CD4-positive, alpha-beta T cell (primary cell): ENCODE measurements at places on chromosomes 4 and X.

- no peak for DNase-seq
- no peaks in the 10 kb centered on the region for H3K27me3 ChIP-seq
- no peak overlapping the region for H3K4me3 ChIP-seq
- no peaks in the 10 kb centered on the region for H3K36me3 ChIP-seq
- H3K27ac ChIP-seq: no peak overlapping the region
These were observed 8.8 kb downstream of the CHST7 start for GRCh38 chrX:46582325-46582724.

- H3K27ac ChIP-seq: no peak overlapping the region
- H3K27me3 ChIP-seq: no peaks in the 10 kb centered on the region
These were observed 142.5 kb upstream of the PJA1 start for GRCh38 chrX:69307756-69308155.

DNA sequence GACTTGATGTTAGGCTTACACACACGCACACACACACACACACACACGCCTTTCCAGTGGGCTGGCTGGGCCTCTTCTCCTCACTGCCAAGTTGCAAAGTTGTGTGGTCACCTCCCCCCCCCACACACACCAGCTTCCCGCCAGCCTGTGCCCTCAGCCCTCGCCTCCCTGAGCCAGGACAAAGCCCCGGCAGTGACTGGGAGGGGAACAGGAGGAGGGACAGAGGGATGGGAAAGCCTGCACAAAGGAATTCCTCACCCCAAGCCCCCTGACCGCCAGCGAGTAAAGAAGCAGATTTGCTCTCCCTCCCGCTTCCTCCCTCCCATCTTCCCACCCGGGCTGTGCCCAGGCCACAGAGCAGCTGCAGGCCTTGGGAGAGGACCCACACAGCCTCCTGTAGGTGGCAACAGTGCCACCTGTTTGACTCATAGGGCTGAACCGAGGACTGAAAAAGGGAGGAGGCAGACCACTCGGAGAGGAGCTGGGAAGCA is at the start of gene GDPD2:
Gene GDPD2 (plus strand): TSS at position 464 of the 491 bp plus-strand sequence. CDS start 1,671 bp downstream, outside the sequence.
- no peaks in the 10 kb centered on the region for H3K36me3 ChIP-seq
- H3K4me1 ChIP-seq: no peaks in the 10 kb centered on the region
- H3K4me3 ChIP-seq: no peak within 1 kb of the TSS
- no peak for DNase-seq

DNA sequence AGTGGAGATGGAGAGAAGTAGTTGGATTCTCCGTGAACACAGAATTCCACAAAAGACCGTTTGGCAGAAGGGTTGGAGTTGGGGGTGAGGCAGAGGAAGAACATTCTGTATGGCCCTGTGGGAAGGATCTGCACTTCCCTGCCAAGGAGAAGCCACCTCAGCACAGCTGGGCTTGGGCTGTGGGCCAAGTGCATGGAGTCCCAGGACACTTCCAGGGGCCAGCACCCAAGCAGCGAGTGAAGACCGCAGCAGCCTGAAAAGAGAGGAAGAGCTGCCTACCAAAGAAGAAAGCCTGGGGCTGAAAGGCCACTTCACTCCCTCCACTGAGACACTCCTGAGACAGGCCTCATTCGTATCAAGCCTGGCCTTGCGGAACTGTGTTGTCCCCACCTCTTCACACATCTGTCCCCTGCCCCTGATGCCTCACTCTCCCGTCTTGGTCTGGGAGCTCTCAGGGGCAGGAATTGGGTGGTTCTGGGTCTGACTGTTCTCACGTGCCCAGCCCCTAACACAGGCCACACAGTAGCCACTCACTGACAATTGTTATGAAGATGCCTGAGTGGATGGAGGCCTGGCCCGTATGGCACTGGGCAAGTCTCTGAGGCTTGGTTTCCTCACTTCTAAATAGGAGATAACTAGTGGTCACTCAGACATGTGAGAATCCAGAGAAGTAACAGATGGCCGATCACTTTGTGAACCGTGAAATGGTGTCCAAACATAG is 3.3 kb upstream of the AWAT2 start:
- no peak overlapping the region for H3K27ac ChIP-seq
- no peak overlapping the region for H3K4me3 ChIP-seq
- DNase-seq: no peak

DNA sequence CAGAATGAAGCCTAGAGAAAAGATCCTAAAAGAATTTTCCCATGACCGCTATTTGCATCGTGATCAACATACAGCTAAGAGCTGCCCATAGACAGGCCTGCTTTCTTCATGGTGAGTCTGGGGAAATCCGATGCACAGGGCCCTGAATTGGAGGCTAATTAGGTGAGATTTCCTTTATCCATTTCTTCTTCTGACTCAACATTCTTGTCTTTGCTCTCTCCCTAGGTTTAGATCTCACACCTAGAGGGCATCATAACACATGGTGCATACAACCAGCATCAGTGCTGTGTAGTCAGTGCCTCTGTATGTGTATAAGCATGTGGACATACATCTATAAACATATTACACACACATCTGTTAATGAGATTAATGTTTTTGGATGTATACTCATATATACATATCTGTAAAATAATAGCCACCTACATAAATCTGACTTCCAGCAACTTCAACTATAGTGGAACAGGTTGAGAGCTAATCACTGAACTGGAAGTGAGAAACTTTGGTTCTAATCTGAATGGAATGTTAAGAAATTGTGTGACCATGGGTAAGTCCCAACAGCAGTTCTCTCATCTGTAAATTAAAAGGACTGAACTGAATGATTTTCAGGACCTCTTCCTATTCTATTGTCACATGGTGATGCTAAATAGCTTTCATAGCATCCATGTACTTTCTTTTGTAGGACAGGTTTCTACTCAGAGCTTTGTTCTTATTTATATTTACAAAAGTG is 17.5 kb downstream of the GATB start:
- no peaks in the 10 kb centered on the region for H3K4me1 ChIP-seq
- no peaks in the 10 kb centered on the region for H3K27me3 ChIP-seq
- no peak overlapping the region for H3K4me3 ChIP-seq
- no peak overlapping the region for H3K27ac ChIP-seq
- no peak for DNase-seq
- H3K36me3 ChIP-seq: peaks cover 7% of the 10 kb centered on the region

DNA sequence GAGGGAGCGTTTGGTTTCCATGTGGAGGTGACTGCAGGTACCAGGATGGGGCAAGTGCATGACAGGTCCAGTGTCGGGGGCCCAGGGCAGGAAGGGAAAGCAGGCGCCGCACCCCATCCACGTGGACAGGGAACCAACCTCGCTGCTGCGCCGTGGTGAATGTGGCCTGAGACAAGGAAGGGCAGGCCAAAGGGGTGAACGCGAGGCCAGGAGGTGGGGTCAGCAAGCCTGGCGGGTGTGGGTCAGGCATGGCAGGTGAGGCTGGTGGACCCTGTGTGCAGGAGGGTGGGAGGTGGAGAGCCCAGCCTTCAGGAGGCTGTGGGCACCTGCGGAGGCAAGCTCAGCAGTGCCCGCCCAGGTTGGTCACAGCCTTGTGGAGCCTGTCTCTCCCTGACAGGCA is 14.7 kb downstream of the SH3BP2 start:
- no peaks in the 10 kb centered on the region for H3K36me3 ChIP-seq
- no peak overlapping the region for H3K27ac ChIP-seq
- no peak overlapping the region for H3K4me3 ChIP-seq
- peaks cover 60% of the 10 kb centered on the region for H3K4me1 ChIP-seq
- DNase-seq: no peak

- H3K27ac ChIP-seq: no peak overlapping the region
- H3K36me3 ChIP-seq: no peaks in the 10 kb centered on the region
- no peaks in the 10 kb centered on the region for H3K4me1 ChIP-seq
- H3K4me3 ChIP-seq: no peak overlapping the region
- no peaks in the 10 kb centered on the region for H3K27me3 ChIP-seq
- no peak for DNase-seq
These were observed 165.5 kb downstream of the HS3ST1 start for GRCh38 chr4:11263208-11263607.

GRCh38 chr4:20395160-20395773 is 143.6 kb downstream of the SLIT2 start:
- H3K36me3 ChIP-seq: no peaks in the 10 kb centered on the region
- no peak overlapping the region for H3K27ac ChIP-seq
- H3K27me3 ChIP-seq: no peaks in the 10 kb centered on the region
- H3K4me1 ChIP-seq: no peaks in the 10 kb centered on the region

GRCh38 chr4:166501941-166502382 is 628.9 kb downstream of the TLL1 start:
- H3K4me3 ChIP-seq: no peak overlapping the region
- H3K27ac ChIP-seq: no peak overlapping the region
- H3K36me3 ChIP-seq: no peaks in the 10 kb centered on the region

DNA sequence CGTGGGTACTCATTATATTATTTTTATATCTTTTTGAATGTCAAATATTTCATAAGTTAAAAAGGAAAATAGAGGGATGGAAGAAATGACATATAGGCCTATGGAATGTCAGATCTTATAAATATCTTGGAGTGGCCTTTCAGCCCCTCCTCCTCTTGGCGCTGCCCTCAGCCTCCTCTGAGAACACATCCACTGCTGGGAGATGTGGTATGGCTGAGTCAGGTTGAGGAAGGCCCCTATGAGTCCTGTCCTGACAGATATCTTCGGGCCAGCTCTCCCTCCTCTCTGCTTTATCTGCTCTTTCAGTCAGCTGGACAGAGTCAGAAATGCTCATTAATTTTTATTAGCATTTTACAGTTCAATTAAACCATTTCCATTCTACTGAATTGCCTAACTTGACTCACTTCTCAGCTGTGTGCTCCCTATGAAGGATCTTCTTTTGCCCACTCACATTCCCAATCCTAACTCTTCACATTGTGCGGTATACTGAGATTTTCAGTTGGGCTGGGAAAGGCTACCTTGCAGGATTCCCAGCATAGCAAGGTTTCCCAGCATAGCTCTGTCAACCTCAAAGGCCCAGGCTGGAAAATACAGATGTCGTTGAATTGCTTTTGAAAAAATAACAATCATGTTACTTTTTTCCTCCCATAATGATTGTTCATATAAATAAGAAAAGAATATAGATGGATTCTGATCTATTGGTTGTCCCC is 128.0 kb downstream of the ARHGEF9 start:
- H3K36me3 ChIP-seq: peaks cover 5% of the 10 kb centered on the region
- no peak overlapping the region for H3K27ac ChIP-seq
- DNase-seq: no peak
- H3K27me3 ChIP-seq: no peaks in the 10 kb centered on the region
- no peaks in the 10 kb centered on the region for H3K4me1 ChIP-seq

- H3K27me3 ChIP-seq: no peaks in the 10 kb centered on the region
- H3K4me1 ChIP-seq: no peaks in the 10 kb centered on the region
- H3K27ac ChIP-seq: no peak overlapping the region
- no peak for DNase-seq
- no peak overlapping the region for H3K4me3 ChIP-seq
- H3K36me3 ChIP-seq: no peaks in the 10 kb centered on the region
These were observed 143.3 kb upstream of the RADX start for GRCh38 chrX:106468433-106468832.

GRCh38 chr4:56535915-56536314 is 30.3 kb downstream of the ARL9 start:
- no peaks in the 10 kb centered on the region for H3K36me3 ChIP-seq
- DNase-seq: no peak
- no peak overlapping the region for H3K27ac ChIP-seq
- H3K27me3 ChIP-seq: peaks cover 20% of the 10 kb centered on the region
- H3K4me1 ChIP-seq: peaks cover 9% of the 10 kb centered on the region

- no peak for DNase-seq
- H3K27ac ChIP-seq: no peak overlapping the region
- H3K27me3 ChIP-seq: no peaks in the 10 kb centered on the region
- no peaks in the 10 kb centered on the region for H3K4me1 ChIP-seq
These were observed 655.3 kb upstream of the FRG1 start for GRCh38 chr4:189285377-189285776.

DNA sequence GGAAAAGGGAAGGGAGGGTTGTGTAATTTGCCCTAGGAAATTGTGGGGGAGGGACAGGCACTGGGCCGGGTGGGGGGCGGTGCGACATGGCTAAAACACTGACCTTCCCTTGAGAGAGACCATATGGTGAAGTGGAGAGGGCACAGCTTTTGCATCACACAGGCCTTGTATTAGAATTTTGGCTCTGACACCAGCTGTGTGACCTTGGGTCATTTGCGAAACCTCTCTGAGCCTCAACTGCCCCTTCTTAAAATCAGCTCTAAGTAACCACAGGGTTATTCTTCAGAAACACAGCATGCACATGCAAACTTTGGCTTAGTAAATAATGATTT is 25.8 kb downstream of the PDGFRA start:
- H3K27ac ChIP-seq: no peak overlapping the region
- no peaks in the 10 kb centered on the region for H3K4me1 ChIP-seq
- H3K4me3 ChIP-seq: no peak overlapping the region
- H3K36me3 ChIP-seq: no peaks in the 10 kb centered on the region
- no peak for DNase-seq

DNA sequence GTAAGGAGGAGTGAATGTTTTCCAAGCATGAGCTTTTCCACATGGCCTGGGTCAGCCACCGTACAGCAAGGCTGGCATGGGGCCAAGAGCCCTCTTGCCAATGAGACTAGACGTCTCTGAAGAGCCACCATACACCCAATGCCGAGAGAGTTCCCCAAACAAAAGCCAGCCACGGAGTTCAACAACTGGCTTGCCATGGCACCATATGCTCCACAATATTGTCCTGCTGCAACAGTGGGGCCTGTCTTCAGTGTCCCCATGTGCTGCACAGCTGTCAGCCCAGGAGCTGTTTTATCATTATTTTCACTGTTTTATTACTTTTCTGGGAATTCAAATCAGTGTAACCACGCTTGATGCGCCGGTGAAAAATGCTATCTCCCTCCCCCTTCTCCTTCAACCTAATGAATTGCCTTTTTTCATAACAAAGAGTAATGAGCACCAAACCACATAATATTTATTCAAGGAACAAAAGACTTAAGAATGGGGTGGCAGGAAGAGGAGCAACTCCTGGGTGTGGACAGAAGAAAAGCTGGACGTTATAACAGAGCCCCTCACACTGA is 18.4 kb downstream of the MAML3 start:
- no peak overlapping the region for H3K4me3 ChIP-seq
- H3K27ac ChIP-seq: no peak overlapping the region
- no peaks in the 10 kb centered on the region for H3K27me3 ChIP-seq
- H3K36me3 ChIP-seq: no peaks in the 10 kb centered on the region
- no peaks in the 10 kb centered on the region for H3K4me1 ChIP-seq
- DNase-seq: no peak

DNA sequence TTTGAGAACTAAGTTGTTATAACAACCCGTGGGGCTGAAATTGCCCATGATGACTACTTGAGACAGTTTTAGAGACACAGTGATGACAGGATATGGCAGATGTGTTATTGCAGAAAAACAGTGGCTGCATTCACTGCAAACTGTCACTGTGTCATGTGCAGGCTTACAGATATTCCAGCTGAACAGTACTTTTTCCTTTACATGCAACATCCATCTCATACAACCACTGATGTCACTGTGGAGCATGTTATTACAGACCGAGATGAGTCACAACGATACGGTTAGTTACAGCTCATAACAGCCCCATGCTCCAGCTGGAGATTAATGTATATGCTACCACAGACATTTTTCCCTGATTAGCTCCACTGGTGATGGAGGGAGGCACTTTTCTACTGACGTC is 207.4 kb downstream of the TMA16 start:
- H3K27me3 ChIP-seq: no peaks in the 10 kb centered on the region
- no peaks in the 10 kb centered on the region for H3K36me3 ChIP-seq
- no peak overlapping the region for H3K27ac ChIP-seq
- H3K4me1 ChIP-seq: no peaks in the 10 kb centered on the region
- no peak overlapping the region for H3K4me3 ChIP-seq

- no peaks in the 10 kb centered on the region for H3K4me1 ChIP-seq
- peaks cover 6% of the 10 kb centered on the region for H3K27me3 ChIP-seq
- no peak overlapping the region for H3K4me3 ChIP-seq
- H3K36me3 ChIP-seq: no peaks in the 10 kb centered on the region
- H3K27ac ChIP-seq: no peak overlapping the region
These were observed 12.1 kb upstream of the SLAIN2 start for GRCh38 chr4:48329193-48329592.
